ENCODE measurements at places on chromosomes 12 and 14. TPM values are rescaled to one million over a fixed set of nuclear protein-coding genes. Genes with fewer than 3 reads are reported as not detected.

DNA sequence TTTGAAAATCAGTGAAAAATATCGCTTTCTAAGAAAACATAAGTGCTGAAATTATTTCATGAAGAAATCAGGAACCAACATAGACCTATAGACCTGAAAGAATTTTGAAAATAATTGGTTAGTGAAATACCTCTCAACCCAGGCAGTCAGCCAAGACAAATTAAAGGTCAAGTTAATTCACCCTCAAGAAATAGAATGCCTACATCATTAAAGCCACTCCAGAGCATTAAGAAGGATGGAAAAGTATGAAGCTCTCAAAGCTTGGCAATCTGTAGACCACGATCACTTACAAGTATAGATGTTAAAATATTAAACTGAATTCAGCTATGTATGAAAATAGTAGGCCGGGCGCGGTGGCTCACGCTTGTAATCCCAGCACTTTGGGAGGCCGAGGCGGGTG lies 48.3 kb downstream of the SFSWAP start:
- no peak for DNase-seq

DNA sequence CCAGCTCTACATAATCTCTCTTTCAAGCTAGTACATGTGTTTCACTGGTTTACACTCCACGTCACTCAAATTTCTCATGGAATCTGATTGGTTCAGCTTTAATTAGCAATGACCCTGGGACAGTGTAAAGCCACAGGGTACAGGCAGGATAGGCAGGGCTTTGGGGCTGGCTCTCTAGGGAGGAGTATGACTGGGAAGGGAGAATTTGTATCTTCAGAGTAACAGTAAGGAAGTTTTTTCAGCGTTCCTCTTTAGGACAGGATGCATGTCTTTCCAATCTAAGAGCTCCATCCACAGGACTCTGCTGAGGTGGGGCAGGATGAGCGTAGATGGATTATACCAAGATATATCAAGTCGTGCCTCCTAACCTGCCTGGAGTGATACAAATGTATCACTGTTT lies 112.0 kb upstream of the CLEC14A start:
- DNase-seq: no peak

The SLCO1B1 gene
- not detected for total RNA-seq

DNA sequence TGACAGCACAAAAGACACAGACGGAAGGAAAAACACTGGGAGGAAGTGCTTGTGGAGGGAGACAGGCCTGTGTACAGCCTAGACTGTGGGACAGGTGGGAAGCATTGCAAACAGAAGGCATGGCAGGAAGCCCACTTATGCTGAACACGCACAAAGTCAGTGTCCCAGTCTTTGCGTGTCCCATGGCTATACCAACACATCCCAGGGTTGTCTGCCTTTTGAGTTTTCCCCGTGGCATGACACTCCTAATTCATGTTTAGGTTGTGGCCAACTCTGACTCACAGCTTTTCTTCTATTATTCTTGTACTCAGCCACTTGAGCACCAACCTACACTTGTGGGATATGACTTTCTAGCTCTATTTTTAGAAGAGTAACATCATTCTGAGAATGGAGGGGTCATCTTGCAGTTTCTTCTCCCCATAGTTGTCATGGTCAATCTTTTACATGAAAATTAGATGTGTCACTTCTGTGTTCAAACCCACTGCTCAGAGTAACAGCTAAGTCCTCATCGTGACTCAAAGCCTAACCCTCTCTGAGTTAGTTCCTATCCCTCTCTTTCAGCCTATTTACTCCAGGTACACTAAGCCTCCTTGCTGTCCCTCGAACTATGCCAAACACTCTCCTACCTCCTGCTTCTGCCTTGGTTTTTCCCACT lies 27.5 kb upstream of the JPH4 start:
- DNase-seq: no peak

The SERPINA9 gene
- not detected for total RNA-seq

GRCh38 chr14:69891422-69891821 lies 12.2 kb downstream of the SMOC1 start:
- DNase-seq: no peak

The ANP32D gene
- total RNA-seq: not detected
